ENCODE measurements at places on chromosomes 3 and 15.

DNA sequence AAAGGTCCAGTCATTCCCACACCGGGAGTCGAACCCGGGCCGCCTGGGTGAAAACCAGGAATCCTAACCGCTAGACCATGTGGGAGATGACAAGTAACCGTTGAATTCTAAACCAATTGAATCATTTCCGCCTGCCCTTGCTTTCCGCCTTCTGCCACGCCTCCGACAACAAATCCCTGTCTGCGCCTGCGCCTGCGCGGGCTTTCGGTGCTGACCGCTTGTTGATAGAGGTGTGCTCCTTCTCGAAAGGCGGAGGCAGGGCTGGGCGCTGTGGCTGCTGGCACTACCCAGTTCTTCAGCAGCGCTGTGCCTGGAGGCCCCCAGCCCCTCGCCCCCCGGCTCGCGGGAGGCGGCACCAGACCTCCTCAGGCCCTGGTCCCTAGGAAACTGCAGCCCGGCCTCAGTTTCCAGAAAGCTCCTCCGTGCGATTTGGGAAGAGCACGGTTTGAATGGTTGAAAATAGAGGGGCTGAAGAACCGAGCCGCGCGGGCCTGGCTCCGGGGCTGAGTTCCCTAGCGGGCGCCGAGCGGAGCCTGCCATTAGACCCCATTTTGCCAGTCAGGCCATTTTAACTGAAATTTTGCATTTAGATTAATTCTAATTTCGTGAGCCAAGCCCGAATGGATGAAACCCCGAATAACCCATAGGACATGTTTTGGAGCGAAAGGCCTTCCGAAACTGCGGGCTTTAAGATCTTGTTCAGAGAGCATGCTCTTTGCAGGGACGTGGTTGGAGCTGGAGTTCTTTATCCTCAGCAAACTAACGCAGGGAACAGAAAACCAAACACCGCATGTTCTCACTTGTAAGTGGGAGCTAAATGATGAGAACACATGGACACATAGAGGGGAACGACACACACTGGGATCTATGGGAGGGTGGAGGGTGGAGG is 219.3 kb upstream of the ATP10A start:
- peak; percentile 93 for DNase-seq

DNA sequence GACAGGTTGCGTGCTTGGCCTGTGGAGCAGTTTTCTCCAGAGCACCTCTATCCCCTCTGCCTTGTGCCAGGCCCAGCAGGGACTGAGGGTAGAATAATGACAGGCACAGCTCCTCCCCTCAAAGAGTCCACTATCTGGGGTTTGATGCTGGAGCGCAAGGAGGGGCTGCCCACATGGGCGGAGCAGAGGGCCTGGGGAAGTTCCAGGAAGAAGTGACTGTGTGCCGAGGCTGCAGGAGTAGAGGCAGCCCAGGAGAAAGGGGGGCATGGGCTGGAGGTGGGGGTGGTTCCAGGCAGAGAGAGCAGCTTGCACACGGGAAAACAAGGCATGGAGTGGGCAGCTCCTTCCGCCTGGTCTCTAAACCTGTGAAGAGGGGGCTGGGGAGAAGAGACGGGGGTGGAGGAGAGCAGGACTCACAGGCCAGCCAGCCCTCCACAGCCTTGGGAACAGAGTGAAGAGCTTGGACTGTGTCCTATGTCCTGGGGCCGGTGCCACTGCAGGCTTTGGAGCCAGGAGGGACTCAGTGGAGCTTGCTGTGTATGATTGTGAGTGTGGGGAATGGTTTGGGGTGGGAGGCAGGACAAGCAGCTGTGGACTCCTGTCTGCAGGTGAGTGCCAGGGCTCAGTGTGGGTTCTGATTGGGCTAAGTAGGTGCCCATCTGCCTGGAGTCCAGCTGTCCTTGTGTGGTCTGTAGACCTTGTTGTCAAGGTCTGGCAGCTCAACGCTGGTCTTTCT is 48.1 kb downstream of the APBA2 start:
- peak; percentile 34 for DNase-seq

GRCh38 chr15:63135804-63136203 is 14.1 kb downstream of the LACTB start:
- no peak for DNase-seq

DNA sequence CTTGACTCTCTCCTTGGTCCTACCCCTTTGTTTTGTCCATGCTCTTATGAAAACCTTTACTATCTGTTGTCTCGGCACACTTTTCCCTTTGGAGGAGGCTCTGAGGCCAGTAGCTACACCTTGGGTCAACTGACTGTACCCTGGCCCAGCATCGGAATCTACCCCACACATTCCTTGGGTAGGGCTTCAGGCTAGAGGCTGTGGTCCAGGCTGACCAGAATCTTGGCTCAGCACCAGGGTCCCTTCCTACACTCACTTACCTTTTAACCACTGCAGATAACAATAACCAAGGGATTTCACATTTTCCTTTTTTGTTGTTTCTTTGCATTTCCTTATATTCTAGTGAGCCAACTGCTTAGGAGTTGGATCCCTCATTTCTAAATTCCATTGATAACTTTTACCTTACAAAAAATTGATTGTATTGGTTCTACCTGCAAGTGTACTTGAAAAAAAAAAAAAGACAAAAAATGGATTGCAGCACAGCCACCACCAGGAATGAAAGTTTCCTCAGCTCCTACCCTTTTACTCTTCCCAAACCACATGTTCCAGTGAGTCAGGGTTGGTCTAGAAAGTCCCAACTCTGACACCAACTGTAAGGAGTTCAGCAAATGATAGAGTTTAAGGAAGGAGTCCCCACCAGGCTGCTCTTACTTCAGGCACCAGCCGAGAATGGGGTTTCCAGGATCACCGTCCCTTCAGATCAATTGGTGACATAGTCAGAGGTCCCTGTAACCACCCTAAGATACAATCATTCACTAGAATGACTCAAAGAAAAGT is 95.6 kb downstream of the FBLN2 start:
- no peak for DNase-seq

DNA sequence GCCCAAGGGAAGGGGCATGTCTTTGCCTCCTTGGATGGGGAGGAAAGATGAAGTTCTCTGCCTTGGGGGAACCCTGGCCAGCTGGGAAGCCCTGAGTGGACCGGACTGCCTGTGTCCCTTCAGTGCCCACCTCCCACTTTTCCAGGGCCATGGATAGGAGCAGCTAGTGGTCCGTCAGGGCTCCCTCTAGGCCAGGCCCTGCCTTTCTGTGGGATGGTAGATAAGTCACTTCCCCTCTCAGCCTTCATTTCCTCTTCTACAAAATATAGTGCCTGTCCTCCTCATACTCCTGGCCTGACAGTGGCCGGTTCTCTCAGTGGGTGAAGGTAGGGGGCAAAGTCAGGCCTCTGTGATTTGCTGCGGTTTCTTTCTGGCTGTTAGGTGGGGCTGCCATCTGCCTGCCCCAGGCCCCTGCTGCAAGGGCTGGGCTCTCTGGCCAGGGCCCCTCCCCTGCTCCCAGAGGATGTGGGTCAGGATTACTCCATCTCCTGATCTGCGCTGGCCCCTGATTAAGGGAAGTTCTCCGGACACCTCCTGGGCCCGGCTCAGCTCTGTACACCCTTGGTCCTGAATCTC is 1.4 kb downstream of the PLEKHO2 start:
- DNase-seq = no peak

- DNase-seq = no peak
These were observed 48.1 kb downstream of the STXBP5L start for GRCh38 chr3:120956143-120956542.

DNA sequence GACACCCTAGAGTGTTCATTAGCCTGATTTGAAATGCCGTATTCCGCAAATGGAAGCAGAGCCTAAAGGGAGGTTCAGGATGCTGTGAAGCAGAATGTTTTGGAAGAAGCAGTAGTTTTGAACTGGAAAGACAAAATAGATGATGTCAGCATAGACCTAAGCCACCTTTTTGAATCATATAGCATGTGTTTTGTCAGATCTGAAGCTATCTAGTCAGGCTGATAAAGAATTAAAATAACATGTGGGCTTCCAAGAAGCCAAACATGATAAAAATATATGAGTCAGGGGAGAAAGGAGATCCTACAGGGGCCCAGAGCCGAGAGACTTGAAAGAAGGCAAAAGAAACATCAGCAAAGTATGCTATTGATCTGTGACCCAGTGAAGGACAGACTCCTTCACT is 47.2 kb upstream of the RASA2 start:
- DNase-seq = no peak

GRCh38 chr15:39564972-39565665 is 15.8 kb upstream of the THBS1 start:
- no peak for DNase-seq

DNA sequence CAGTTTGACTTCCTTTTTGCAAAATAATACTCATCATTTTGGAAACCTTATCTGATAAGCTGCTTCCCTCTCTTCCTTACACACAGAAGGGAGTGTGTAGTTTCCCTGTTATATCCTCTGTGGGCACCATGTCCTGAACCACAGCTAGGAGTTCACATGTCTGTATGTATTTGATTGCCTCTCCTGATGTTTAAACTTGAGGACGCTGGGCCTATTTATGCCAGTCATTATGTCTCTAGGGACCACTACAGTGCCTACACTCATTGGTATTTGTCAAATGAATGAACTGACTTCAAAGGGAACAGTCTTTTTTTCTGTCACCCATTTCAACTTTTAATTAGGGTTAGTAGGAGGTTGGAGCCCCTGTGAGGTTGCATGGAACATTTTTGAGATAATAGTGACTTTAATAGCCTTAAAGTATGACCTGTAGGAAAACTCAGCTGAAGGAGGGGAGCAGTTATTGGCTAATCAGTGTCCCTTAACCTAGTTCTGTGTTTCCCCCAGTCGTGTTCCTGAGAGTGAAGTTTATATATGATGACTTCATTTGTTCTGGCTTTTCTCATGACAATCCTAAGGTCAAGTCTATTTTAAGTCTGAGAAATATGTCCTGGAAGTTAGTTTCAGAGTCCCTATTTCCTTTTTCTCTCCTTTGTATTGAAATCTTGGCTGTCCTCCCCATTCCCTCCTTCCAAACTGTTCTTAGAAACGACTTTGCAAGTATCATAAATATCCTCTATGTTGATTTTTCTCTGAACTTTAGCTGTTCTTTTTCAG is 28.9 kb downstream of the PDE8A start:
- DNase-seq = no peak

GRCh38 chr3:37627951-37628620 is 233.6 kb upstream of the CTDSPL start:
- DNase-seq = no peak

GRCh38 chr3:112623717-112624116 is 17.2 kb downstream of the CCDC80 start:
- DNase-seq = no peak

- DNase-seq = no peak
These were observed 30.2 kb downstream of the EIF4E3 start for GRCh38 chr3:71695000-71695482.

GRCh38 chr3:45947361-45947760 is 4.1 kb downstream of the CXCR6 start:
- DNase-seq = no peak

DNA sequence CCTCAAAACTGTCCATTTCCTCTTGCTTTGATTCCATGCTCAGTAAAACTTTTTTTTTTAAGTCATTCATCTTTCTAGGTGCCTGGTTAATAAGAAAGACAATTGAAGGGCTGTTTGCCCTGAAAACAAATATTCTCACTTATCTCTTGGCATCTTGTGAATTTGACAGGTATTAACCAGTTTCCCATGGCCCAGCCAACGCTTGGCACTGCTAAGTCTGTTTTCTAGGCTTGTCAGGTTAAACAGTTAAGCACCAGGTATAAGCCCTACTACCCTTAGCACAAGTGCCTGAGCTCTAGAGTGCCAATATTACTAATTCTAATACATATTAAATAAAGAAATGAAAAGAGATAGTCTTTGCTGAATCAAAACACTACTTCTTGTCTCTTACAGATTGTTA is 36.3 kb downstream of the PXK start:
- no peak for DNase-seq

DNA sequence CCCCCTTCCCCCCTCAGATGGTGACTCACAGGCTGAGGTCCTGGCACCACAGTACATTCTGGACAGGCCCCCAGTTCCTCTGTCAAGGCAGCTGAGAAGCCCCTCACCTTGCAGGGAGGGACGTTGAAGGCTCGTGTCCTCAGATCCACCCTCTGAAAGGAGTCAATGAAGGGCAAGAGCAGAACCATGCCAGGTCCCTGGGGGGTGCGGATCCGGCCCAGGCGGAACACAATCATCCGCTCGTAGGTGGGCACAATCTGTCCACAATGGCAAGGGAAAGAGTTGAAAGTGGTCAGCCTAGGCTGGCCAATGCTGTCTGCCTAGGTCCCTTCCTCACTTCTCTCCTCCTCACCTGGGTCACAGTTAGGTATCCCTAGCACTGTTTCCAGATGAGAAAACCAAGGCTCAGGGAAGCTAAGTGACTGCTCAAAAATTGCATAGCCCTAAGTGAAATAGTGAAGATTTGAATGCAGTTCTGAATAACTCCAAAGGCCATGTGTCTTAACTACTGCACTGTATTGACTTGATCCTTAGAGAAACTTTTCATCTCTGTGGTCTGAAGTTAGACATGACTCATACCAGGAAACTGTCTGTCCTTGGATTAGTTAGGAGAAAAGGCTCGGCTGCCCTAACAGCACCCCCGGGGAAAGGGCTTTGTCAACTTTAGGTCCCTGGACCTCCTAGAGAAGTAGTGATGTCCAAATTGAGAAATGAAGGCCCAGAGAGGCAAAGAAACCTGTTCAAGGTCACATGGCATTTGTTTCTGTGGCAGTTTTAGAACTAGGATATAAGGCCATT is 2.9 kb downstream of the STOML1 start:
- DNase-seq = no peak

Data from amygdala (tissue), 56 donors.